Iris pigment epithelial cell (primary cell): ENCODE measurements at places on chromosomes 1 and 21.

- DNase-seq, result no peak
Observed at GRCh38 chr1:68136187-68136586, 85.8 kb upstream of the DIRAS3 start.

GRCh38 chr1:228464487-228464983 is 22.6 kb upstream of the RNF187 start:
- DNase-seq, result peak; percentile 91

DNA sequence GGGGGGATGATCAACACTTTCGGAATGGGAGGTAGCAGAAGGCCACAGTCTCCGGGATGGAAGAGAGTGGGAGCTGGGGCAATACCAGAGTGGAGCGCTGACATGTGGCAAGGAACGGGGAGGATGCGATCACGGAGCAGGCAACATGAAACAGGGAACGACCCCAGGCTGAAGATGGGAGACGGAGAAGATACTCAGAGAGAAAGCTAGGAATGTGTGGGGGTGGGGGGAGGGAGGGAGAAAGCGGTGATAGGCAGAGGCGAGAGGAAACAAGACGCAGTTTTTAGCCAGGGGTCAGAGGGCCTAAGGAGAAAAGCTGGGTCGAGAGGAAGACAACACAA is 577 bp downstream of the RAB3GAP2 start:
- DNase-seq, result peak; percentile 42

DNA sequence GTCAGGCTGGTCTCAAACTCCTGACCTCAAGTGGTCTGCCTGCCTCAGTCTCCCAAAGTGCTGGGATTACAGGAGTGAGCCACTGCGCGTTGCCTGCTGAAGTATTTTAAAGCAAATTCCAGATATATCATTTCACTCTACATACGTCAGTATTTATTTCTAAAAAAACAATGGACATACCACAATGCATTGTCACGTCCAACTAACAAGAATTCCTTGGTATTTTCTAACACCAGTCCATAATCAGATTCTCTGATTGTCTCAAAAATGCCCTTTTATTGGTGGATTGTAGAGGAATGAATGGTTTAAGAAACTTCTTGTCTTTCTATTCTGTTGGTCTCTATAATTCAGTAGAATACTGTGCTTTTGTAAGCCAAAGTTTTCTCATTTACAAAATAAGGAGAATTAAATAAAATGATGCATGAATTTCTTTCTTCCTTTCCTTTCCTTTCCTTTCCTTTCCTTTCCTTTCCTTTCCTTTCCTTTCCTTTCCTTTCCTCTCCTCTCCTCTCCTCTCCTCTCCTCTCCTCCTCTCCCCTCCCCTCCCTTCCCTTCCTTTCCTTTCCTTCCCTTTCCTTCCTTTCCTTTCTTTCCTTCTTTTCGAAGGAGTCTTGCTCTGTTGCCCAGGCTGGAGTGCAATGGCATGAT is 55.8 kb downstream of the VPS13D start:
- peak; percentile 45 for DNase-seq

DNA sequence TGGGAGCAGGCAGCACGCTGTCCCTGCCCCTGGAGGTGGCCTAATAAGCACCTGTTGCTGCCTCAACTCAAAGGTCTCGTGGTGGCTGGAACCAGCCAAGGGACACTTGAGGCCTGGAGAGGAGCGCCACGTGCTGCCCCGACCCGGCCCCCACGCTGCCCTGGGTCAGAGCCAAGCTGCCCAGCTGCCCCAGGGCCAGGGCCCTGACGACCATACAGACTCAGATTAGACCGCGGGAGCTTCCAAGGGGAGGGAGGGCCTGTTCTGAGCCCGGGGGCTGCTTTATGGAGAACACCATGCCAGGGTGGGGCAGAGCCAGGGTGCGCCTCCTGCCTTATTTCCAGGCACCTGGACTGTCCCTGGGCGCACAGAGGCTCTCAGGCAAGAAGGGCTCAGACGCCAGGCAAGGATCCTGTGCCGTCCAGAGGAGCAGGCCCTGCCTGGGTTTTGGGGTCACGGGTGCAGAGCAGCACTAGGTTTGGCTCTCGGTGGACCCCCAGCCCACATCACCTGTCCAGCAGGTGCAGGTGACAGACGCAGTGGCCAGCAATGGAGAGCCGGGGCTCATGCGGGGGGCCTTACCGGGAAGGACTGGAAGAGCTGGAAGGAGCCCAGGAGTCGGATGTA is 18.6 kb downstream of the KRTAP10-1 start:
- no peak for DNase-seq

DNA sequence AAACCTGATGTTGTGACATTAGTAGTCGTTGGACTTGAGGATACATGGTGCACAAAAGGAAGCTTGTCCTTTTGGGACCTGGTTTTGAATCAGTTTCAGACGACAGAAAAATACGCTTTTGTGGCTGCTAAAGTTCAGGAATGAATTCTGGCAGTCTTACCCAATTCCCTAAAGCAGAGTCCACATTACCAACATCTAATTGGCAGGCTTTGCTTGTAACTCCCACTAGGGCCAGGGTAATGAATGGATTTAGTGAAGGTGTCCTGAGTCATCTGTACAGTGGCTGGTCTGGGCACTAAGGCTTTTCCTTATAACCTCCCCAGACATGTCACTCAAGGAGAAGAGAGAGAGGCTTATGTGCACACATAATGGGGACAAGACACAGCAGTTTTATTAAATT is 66.2 kb upstream of the RNPC3 start:
- no peak for DNase-seq

DNA sequence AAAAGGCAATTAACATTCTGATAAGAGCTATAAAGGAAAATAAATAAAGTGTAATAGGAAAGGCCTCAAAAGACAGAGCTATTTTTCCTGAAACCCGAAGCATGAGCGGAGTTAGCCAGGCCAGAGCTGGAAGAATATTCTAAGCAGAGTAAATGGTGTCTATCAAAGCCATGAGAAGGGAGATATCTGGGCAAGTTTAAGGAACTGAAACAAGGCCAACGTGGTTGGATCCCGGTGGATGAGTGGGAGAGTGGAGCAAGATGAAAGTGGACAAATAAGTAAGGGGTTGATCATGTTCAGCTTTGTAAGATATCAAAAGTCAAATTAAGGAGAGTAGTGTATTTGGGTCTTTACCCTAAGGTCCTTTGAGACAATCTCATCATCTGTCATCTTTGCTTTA is 234.0 kb downstream of the TM2D1 start:
- no peak for DNase-seq

- peak; percentile 49 for DNase-seq
Observed at GRCh38 chr1:119475866-119476439, 31.1 kb upstream of the HSD3B1 start.

GRCh38 chr1:185804206-185804605 is 70.0 kb downstream of the HMCN1 start:
- DNase-seq, result peak; percentile 15

GRCh38 chr1:224331824-224332223 is 1.9 kb upstream of the NVL start:
- no peak for DNase-seq

- peak; percentile 43 for DNase-seq
Observed at GRCh38 chr1:29237852-29238619, 1.7 kb downstream of the PTPRU start.

GRCh38 chr1:85806236-85806965 is 98.2 kb upstream of the ZNHIT6 start:
- no peak for DNase-seq

DNA sequence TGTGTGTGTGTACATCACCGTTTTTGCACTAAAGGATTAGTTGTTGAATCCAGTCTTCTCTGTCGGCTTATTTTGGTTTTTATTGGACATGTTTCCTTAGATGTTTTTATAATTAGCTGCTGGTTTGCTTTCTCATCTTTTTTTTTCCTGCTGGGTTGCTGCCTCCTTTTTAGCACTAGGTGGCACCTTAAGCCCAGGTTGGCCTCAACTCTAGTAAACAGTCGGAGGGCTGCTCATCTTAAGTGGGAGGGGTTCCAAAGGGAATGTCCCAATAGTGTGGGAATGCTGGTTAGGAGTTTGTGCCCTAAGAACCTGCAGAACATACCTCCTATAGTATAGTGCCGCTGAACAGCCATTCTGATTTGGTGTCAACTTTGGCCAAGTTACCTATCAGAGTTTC is 570.1 kb upstream of the CXADR start:
- peak; percentile 27 for DNase-seq

- DNase-seq, result no peak
Observed at GRCh38 chr1:198676253-198676652, 37.4 kb downstream of the PTPRC start.

DNA sequence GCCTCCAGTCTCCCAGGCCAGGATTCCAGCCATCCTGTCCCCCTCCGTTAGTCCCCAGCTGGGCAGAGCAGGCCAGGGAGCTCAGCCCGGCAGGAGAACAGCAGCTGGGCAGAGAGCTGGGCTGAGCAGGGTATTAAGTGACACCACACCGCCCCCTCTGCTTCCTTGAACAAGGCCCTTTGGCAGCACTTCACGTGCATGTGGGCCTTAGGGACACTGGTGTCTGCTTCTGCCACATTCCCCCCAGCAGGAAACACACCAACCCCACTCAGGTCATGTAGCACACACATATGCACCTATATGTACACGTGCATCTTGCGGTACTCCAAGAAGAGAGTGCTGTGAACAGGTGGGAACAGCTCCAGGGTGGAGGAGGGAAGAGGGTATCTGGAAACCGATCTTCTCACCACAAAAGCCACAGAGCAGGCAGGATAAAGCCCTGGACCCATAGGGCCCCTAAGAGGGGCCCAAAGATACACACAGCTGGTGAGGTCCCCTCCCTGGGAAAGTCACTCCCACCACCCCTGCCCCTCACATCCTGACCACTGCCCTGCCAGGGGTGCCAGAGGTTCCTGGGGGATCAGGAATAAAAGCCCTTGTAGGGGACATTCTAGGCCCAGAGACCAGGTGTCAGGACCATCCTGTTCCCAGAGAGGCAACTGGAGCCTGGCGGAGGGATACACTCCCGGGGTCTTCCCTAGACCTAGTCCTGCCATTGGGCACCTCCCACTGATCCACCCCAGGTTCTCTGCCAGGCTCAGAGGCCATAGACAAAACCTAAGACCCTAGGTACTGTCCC is 4.5 kb downstream of the EPHA2 start:
- no peak for DNase-seq

GRCh38 chr1:24110642-24111261 is 1.2 kb downstream of the MYOM3 start:
- DNase-seq, result no peak

- no peak for DNase-seq
Observed at GRCh38 chr1:77950873-77951272, 28.0 kb downstream of the FUBP1 start.

- no peak for DNase-seq
Observed at GRCh38 chr1:5396593-5396992, 595.6 kb downstream of the NPHP4 start.

DNA sequence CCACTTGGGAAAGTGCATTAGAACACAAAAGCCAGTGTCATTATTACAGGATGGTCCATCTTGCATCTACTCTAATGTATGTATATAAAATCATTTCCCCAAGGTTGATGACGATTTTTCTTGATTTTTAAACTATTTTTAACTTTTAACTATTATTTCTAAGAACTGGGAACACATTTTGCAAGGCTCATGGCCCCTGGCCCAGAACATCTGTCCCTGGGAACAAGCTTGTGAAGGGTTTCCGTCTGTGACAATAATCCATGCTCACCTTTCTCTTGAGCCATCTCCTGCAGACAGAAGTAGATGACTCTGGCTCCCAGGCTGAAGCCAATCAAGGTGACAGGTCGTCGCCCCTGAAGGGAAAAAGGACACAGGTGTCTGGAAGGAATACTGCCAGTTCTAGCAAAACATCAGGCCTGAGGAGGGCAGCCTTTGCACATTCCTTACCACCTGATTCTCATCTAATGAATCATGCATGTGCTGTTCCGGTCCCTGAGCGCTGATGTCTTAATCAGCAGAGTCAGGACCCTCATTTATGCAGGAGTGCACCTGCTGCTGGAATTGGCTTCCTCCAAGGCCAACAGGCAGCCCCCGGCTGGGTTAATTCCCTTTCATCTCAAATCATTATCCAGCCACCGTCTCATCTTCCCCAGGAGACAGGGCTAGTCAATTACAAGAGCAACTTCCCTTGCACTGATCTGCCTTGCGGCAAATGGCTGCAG is 62.5 kb downstream of the TMCO4 start:
- DNase-seq, result peak; percentile 53

- peak; percentile 1 for DNase-seq
Observed at GRCh38 chr1:107100331-107100984, 40.4 kb upstream of the NTNG1 start.

- DNase-seq, result no peak
Observed at GRCh38 chr1:78587211-78587610, 33.0 kb upstream of the IFI44L start.

- peak; percentile 84 for DNase-seq
Observed at GRCh38 chr1:28129150-28129549, 40.7 kb upstream of the EYA3 start.

- no peak for DNase-seq
Observed at GRCh38 chr1:165648919-165649572, 18.0 kb downstream of the MGST3 start.

DNA sequence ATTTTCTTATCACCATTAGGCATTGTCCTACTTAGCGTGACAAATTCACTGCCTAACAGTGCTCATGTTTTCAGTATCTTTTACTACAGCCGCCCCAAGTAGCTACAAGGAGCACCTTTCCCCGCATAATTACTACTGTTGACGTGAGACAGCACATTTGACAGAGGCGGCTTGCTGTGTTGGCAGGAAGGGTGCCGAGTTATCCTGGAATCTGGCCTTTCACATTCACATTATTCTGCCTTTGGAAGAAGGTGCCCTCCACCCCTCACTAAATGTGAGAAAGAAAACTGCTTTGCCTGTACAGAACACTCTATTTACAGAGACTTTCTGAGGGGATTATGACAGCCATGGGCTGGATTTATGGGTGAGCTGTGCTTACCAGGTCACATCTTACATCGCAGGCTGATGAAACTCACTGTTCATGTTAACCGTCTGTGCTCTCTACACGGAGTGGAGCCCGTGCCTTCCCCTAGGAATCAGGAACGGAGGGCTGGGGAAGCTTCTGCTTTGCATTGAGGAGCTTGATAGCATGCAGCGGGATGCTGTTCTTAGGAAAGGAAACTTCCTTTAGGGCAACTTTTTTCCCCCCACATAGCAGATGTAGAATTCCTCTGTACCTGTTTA is 148.0 kb upstream of the ZRANB2 start:
- DNase-seq, result no peak

GRCh38 chr1:59110271-59110670 is 186.6 kb upstream of the FGGY start:
- no peak for DNase-seq

- DNase-seq, result no peak
Observed at GRCh38 chr21:23664193-23664694, 1943.0 kb downstream of the MRPL39 start.

DNA sequence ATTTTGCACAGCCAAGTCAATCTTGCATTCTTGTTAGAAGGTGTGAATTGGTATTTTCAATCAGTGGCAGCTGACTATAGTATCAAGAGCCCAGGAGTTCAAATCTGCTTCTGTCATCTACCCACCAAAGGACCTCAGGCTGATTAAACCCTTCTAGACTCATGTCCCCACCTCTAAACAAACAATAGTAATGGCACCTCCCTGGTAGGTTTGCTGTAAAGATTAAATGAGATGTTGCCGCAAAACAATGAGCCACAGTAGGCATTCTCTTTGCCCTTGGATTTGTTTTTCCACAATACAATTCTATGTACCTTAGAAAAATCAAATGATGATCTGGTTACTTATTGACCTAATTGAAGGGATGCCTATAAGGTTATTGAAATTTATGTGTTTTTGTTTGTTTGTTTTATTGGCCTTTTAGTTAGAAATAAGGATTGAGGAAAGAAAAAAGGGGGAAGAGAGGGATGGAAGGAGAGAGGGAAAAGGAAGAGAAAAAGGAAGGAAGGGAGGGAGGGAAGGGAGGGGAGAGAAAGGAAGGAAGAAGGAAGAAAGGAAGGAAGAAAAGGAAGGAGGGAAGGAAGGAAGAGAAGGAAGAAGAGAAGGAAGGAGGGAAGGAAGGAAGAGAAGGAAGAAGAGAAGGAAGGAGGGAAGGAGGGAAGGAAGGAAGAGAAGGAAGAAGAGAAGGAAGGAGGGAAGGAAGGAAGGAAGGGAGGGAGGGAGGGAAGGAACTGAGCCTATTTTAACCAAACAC is 110.7 kb downstream of the ETS2 start:
- no peak for DNase-seq
